ENCODE measurements at places on chromosomes 16 and 17.

GRCh38 chr16:57585051-57585687 is 42.7 kb downstream of the ADGRG5 start:
- DNase-seq: no peak

GRCh38 chr17:31413874-31414549 is 22.5 kb downstream of the RAB11FIP4 start:
- DNase-seq: no peak

GRCh38 chr17:17725011-17725751 is 43.9 kb downstream of the RAI1 start:
- DNase-seq: no peak

DNA sequence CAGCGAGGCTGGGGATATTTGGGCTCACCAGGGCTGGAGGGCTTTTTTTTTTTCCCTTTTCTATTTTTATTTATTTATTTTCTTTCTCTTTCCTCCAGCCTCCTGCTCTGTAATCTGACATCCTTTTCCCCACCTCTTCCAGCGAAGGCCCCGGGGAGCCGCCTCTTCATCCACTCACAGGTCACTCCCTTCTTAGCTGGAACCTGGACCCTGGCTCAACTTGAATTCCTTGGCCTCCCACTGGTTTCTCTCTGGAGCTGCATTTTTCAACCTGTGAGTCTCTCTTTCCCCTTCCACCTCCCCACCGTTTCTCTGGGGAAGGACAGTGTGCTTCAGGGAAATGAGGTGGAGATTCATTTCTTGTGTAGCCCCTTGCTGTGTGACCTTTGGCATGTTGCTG is 82.0 kb downstream of the MRM1 start:
- no peak for DNase-seq

DNA sequence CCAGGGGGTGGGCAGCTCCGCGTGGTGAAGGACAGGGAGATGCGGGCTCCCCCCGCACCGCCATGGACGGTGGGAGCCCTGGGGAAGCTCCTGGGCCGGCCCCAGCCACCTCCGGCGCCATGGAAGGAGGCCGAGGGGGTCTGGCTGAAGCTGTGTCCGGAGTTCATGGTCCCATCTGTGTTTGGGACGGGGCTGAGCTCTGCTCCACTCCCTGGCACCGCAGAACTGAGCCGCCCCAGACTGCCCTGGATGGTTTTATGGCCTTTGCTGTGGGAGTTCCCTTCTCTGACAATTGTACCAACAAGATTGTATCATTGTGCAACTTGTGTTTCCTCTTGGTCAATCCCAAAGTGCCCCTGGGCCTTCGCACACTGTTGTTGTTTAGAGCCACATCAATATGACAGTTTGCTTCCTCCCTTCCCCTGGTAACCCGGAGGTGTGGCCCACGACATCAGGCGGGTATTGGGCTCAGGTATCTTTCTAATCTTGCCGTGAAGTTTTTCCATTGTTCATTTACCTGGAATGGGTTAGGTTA is 942 bp downstream of the KRT23 start:
- DNase-seq: no peak

Measured in cerebellar nuclear complex (tissue), 1 donor.